ENCODE measurements at places on chromosomes 1 and 21. TPM values are rescaled to one million over a fixed set of nuclear protein-coding genes. Genes with fewer than 3 reads are reported as not detected.

DNA sequence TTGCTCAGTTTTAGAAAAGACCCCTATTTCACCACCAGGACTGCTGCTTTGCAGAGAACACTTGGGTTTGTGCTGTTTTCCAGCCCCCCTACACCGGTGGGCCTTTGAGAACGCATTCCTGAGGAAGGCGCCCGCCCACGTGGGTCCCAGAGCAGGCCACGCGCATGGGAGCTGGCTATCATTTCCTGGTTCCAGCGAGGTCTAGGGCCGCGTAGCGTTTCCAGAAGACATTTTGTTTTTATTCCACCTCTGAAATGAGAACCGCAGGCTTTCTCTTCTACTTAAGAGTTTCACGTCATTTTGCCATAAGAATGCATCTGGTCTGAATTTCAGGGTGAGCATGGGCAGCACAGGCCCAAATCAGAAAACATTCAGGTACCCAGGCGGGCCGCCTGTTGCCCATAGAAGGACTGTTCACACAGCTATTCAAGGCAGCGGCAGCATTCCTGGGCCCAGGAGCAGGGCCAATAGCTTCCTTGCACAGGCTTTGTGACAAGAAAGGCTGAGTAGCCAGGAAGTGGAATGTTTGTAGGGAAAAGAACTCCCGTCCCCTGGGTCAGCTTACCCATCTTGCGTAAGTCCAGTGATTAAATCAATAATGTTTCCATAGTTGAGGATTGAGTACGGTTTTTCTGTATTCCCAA lies 1.4 kb upstream of the KLHL21 start:
- no peak for DNase-seq

Gene PCBP3
- polyA plus RNA-seq: 0.36 TPM

Gene VSIG8
- polyA plus RNA-seq: not detected

GRCh38 chr21:28344985-28345384 lies 647.7 kb downstream of the LTN1 start:
- DNase-seq: no peak

Gene NTMT2
- not detected for polyA plus RNA-seq

GRCh38 chr1:231138236-231138635 lies 23.6 kb upstream of the TRIM67 start:
- no peak for DNase-seq

DNA sequence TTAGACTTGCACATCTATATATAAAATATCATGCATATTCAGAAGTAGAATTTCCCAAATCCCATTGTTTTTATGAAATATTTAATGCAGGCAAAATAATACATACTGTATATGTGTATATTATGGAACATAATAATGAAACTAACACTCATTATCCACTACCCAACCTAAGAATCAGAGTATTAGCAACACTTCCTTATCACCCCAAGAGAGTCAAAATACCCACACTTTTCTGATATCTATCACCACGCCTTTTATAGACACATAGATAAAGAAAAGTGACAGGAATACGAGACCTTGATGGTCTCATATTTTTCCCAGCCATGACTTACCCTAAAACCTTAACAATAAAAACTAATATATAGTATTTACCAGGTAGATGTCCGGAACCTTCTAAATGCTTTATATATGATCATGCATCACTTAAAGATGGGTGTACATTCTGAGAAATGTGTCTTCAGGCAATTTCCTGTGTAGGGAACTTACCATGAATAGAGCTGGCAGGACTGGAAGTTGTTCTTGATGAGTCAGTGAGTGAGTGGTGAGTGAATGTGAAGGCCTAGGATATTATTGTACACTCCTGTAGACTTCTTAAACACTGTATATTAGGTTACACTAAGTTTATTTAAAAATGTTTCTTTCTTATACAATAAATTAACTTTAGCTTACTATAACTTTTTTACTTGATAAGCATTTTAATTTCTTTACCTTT lies 45.5 kb downstream of the TNFSF4 start:
- DNase-seq: no peak

Gene CCDC17
- 0.25 TPM for polyA plus RNA-seq

- no peak for DNase-seq
Observed at GRCh38 chr1:158989424-158989823, 20.3 kb upstream of the IFI16 start.

DNA sequence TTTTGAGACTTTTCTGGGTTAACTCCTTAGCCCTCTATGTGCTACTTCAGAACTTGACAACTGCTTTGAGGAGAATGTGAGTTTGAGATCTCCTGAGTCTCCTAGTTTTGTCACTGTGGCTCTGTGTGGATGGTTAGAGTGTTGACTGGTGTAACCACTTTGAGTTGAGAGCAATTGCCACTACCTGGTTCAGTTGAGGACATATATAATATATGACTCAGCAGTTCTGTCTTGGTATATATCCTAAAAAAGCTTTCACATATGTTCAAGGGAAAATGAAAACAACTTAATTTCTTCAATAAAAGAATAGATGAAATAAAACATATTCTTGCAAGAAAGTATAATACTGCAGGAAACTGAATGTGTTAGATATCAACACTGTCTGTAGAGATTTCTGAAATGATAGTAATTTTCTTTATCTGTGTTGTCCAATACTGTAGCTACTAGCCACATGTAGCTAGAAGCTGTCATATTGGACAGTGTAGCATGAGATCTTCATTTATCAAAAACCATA lies 96.7 kb upstream of the QSOX1 start:
- DNase-seq: no peak

DNA sequence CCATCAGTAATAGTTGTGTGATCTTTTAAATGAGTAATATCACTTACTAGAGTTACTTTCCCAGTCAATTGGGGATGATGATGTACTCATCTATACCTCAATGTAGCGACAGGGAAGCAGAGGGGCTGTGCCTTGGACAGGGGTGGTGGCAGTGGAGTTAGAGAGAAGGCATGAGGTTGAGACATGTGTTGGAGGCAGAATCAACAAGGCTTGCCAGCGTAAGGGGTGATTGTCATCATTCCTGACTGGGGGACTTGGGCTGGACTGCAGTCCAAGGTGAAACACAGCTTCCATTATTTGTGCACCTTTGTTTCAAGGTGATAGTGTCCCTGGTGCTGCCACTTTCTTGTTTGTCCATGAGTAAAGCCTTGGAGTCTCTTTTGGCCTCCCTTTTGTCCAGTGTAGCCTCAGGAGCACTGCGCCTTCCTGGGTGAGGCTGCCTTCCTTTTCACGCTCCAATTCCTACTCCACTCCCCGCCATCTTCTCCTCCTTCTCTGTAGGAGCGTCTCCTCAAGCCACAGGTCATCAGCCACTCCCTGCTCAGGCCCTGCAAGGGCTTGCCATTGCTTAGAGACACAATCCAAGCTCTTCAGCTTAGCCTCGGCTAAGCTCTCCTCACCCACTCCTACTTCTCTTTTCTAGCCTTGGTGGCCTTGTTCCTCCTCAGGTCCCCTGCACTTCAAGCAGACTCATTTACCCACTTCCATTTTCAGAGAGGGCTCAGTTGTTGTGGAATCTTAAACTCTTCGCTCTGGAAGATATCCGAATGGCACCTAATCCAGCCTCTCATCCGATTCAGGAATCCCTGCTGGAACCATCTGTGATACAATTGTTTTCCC lies 77.6 kb upstream of the CD34 start:
- no peak for DNase-seq

Gene RIMKLA
- polyA plus RNA-seq: 0.24 TPM

Gene NEXN
- polyA plus RNA-seq: 0.31 TPM

Gene AMY2A
- not detected for polyA plus RNA-seq

- no peak for DNase-seq
Observed at GRCh38 chr1:12170263-12170671, 3.5 kb downstream of the TNFRSF1B start.

DNA sequence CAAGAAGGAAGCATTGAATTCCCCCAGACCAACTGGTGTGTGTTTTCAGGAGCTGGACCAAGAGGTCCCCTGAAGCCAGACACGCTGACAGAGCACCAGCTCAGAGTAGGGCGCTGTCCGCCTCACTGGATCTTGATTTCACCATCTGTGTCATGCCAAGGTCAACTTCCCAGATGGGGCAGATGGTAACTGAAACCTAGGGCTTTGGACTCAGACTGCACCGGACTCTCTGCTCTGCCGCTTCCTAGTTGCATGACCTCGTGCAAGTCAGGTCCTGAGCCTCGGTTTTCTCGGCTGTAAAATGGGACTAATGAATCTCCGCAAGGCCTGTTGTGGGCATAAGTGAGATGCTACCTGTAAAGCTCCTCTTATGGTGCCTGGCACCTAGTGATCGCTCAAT lies 17.9 kb upstream of the CASZ1 start:
- no peak for DNase-seq

Gene S100A12
- polyA plus RNA-seq: 0.95 TPM

DNA sequence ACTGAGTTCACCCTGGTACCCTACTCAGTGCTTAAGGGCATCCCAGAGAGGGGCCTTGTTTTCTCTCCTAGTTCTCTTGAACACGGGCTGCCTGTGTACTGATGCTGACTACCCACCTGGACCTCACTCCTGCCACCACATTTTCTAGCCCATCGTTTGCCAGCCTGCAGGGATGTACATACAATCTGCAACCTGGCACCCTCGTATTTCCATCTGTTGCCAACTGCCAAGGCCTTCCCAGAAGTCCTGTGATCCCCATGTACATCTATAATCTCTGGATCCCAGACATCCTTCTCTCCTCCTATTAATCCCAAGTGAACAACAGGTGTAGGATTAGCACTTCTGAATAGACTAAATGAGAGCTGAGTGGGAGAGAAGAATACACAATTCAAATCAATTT lies 212.0 kb downstream of the SLC45A1 start:
- no peak for DNase-seq

DNA sequence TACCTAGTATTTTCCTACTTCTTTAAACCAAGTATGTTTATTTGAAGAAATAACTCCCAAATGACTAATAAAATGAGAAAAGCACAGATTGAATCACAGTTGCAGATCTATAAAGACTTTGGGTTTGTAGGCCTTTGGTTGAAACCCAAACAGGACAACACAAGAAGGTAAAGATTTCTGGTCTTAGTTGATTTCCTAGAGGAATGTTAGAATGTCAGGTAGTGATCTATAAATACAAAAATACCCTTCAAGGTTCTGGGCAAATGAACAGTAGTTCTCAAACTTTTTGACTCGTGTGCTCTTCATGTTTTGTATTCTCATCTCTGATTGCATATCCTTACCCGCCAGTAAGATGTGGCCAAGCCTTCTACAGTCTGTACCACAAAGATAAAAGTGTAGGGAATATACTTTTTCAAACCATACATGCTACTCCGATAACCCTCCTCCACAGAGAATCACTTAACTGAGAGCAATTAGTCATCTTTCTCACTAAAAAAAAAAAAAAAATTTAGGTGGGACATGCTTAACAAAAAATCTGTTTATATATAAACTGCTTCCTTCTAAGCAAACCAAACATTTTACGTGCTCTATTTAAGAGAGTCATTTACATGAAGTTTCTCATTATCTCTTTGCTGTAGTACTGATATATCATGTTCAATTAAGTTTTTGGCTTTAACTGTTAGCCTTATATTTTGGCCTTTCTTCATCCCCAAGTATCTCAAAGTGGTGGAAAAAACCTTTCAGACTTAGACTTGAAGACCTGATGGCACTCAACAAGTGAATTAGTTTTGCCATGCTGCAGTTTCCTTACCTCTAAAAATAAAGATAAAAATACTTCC lies 36.0 kb downstream of the CNIH4 start:
- DNase-seq: no peak

Gene LIN9
- 2.8 TPM for polyA plus RNA-seq

Gene TMCO1
- 147 TPM for polyA plus RNA-seq

Data from CD4-positive, alpha-beta memory T cell (primary cell).